ENCODE measurements at places on chromosomes 6 and 20. TPM values are rescaled to one million over a fixed set of nuclear protein-coding genes. Genes with fewer than 3 reads are reported as not detected.

Gene HLA-DQA2
- 6.3 TPM for total RNA-seq

Gene DDAH2
- total RNA-seq: 67.7 TPM

Gene FOXA2
- not detected for total RNA-seq

Gene BMP5
- not detected for total RNA-seq

Gene EYS
- not detected for total RNA-seq

Gene HLA-DQB1
- total RNA-seq: 5.2 TPM

Gene SRSF12
- total RNA-seq: not detected

Gene PGC
- total RNA-seq: not detected

Gene PSORS1C1
- total RNA-seq: 4.1 TPM

Gene C6orf52
- not detected for total RNA-seq

Gene C6orf58
- not detected for total RNA-seq

Gene FRMD1
- 0.64 TPM for total RNA-seq

Gene MEP1A
- total RNA-seq: not detected

Gene WDR27
- total RNA-seq: 59.4 TPM

Gene ELOVL2
- total RNA-seq: 0.18 TPM

Gene EFCAB8
- total RNA-seq: not detected

Gene MRAP2
- total RNA-seq: 2.8 TPM

Gene RAB32
- total RNA-seq: 9.2 TPM

Gene TREM1
- 1.0 TPM for total RNA-seq

Gene SPATS1
- not detected for total RNA-seq
